Sciatic nerve (tissue), 2 donors: ENCODE measurements at places on chromosomes 2 and 18.

DNA sequence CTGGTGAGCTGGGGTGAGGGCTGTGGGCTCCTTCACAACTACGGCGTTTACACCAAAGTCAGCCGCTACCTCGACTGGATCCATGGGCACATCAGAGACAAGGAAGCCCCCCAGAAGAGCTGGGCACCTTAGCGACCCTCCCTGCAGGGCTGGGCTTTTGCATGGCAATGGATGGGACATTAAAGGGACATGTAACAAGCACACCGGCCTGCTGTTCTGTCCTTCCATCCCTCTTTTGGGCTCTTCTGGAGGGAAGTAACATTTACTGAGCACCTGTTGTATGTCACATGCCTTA, 10.5 kb downstream of the PROC start:
- no peak for DNase-seq

- DNase-seq = no peak
These were observed 70.8 kb downstream of the RTN4 start for GRCh38 chr2:54979321-54980044.

- DNase-seq = no peak
These were observed 178.4 kb upstream of the EPAS1 start for GRCh38 chr2:46118656-46119371.

DNA sequence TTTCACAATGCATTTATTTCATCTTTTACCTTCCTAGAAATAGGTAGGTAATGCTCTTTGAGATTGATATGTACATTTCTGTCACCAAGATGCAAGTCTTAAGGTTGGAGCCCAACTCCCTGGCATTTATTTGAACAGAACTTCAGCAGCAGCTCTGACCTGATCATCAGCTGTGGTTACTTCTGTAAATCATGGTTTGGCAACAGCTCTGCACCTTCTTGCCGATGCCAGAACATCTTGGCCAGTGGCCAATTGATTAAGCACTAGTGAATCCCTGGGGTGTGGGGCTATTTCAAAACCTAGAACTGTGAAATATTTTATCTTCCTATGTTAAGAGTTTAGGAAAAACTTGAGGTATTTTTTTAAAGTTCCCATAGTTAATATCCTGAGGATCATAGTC, 124.8 kb upstream of the NYAP2 start:
- DNase-seq = no peak

DNA sequence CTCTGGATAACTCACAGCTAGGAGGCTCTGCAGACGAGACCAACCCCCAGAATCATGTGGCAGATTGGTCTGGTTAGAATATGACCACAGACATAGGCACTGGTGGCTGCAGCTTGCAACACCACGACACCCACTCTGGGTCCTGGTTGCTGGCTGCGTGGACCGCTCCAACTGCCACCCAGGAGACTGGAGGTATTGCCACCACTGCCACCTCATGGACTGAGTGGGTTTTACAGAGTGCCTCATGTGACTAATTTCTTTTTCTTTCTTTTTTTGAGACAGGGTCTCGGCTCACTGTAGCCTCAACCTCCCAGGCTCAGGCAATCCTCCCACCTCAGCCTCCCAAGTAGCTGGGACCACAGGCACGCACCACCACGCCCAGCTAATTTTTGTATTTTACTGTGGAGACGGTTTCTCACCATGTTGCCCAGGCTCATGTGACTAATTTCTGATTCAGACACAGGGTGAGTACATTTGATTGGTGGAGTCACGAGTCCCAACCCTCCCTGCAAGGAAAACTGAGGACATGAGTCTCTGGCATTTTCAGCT, 29.9 kb upstream of the NT5DC4 start:
- peak; percentile 70 for DNase-seq

GRCh38 chr2:5520463-5520972, 171.7 kb upstream of the SOX11 start:
- no peak for DNase-seq

DNA sequence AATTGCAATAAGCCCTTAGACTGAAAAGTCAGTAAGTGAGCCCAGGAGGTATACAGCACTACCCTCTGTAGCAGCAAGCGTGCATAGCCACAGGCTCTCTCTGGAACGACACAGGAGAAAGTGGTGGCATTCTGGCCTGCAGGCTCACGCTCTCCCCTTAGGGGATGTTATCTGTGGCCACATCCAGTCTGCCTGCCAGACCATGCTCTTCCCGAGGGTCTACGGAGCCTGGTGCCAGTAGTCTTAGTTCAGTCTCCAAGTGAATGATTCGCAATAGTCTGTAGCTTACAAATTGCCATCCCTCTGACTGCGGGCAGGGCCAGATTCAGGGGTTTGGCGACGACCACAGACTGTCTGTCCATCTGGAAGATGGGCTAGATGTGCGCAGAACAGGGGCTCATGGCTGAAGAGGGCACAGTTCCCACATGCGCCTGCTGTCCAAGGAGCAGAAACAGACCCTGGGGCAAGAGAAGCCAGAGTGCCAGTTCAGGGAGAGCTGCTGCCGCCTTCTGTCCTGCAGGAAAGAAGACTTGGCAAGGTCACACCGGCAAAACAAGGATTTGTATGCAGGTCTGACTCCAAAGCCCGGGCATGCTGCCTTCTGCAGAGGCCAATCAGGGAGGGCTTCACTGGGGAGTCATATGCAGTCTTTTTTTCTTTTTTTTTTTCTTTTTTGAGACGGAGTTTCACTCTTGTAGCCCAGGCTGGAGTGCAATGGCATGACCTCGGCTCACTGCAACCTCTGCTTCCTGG, 3.5 kb upstream of the KLF11 start:
- DNase-seq = no peak

DNA sequence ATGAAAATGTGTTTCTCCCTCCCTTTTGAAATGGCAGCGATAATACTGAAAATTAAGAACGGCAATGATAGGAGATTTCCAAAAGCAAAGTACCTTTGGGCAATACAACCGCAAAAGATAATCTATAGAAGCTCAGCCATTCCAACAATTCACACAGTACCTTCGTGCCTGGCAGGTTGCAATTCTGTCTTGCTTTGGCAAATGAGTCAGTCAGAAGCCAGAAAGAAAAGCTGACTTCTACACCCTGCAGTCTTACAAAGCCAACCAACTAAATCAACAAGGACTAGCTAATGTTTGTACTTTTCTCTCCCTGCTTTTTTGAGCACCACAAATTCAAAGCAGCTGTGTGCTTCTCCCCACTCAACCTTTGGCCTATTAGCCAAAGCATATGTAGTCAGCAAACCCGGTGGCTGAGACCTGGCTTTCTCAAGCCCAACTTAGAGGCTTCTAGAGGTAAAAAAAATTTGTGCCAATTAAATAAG, 25.7 kb upstream of the ID2 start:
- peak; percentile 10 for DNase-seq

DNA sequence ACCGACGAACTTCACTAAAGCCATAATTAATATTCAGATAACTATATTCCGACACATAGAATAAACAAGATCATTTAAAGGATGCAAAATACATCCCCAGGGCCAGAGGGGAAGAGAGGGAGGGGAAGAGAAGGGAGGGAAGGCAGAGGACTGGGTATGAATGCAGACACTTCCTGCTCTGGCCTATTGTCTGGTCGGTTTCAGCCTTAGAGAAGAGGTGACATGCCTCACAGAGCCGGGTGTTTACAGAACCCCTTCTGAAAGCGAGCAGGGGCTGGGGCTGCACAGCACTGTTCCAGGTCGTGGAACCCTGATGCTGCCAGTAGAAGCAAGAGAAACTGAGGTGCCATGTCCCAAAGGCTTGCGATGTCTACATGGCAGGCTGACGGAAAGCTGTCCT, 31.0 kb downstream of the CELF4 start:
- no peak for DNase-seq

GRCh38 chr2:169590804-169591203, 6.7 kb downstream of the PPIG start:
- no peak for DNase-seq

GRCh38 chr2:238042090-238042489, 18.7 kb upstream of the SCLY start:
- DNase-seq = peak; percentile 40

DNA sequence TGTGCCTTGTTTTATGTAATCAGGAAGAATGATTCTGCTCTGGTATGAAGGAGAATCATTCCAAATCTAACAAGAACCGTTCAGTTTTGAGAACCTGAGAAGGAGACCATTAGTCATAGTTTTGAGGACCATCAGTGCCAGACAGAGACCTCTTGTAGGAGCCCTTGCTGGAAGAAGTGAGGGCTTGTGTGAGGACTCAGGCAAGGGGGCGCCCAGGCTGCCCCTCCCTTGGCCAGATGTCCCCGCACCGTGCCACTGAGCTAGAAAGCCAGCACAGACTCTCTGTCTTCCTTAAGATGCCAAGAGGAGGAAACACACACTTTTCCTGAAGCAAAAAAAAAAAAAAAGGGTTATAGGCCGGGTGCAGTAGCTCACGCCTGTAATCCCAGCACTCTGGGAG, 55.7 kb upstream of the SLC39A10 start:
- DNase-seq = no peak

DNA sequence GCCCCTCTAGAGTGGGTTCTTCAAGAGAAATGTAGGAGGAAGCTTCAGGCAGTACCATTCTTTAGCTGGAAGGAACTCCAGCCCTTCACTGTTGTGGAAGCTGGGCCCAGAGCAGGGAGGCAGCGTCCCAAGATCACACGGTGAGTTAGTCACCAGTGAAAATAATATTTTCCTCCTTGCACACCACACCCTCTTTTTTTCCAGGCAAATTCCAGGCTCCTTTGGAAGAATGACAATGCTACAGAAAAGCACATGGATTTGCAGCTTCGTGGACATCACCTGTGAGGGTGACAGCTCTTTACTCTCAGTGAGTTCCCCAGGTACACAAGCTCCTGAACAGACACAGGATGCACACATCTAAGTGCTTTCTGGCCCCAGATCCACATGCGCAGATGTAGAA, 157.1 kb downstream of the COL6A3 start:
- no peak for DNase-seq

DNA sequence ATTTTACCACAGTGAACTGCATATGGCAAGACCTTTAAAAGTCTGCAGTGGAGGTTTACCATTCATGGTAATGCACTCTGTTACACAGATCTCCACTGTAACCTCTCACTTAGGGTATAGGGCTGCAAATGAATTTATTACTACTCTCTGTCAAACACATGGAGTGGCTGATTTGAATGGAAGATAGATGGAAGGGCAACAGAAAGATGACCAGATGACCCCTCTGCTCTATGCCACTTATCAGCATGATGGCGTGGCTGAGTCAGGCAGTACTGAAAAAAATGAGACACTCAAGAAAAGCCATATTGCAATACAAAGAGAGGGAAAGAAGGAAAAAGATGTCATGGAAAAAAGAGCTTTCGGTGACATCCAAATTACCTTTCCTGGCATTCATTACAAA, 72.3 kb downstream of the ABCA12 start:
- DNase-seq = no peak

- DNase-seq = no peak
These were observed 26.9 kb downstream of the C18orf63 start for GRCh38 chr18:74342416-74343043.

DNA sequence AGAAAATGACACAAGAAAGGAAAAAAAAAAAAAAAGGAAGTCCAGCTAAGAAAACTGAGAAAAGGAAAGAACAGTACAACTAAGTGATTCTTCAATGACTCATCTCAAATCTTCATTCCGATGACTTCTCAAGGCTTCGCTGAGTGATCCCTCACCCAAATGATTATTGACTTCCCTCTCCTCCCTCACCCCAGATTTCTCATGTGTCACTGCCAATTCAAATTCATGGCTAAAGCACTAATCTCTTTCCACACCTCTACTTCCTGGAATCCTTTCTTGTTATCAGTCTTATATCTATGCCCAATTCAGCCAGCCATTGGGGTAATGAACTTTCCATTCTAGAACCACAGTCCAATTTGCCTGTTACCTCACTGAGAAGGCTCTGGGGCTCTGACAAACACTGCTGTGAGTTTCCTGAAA, 7.2 kb upstream of the ABCB11 start:
- DNase-seq = no peak

- DNase-seq = no peak
These were observed 26.9 kb upstream of the INSIG2 start for GRCh38 chr2:118061135-118061955.

DNA sequence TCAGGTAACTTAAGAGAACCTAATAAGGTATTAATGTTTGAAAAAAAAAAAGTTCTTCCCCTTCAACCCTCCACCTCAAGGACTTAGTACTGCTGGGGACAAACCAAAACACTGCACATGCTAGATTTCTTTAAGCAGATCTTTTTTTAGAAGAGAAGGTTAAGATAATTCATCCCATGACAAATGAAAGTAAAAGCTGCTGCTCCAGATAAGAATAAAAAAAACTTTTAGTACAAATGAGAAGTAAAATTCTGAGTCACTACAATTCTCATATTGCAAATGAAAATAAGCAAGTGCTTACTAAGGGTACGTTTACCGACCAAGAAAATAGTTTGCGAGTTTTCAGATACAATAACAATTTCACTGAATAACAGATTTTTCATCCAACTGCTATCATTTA, 8.9 kb downstream of the STAM2 start:
- DNase-seq = no peak

GRCh38 chr2:1841461-1841860, 97.1 kb upstream of the PXDN start:
- no peak for DNase-seq

DNA sequence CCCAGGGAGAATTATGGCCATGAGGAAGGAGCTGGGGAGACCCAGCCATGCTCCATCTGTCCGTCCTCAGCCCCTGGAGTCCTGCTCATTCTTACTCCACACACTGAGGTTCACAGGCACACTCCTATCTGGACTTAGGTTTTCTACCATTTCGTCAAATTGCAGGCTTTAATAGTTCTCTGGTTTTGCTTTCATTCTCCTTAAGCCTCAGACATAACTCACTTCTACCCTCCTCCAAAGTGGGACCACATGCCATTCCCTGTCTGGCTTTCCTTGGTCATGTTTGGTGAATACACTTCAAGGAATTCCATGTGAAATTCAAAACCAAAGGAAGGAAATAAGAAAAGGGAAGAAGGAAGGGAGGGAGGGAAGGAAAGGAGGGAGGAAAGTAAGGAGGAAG, 115.7 kb downstream of the CMPK2 start:
- DNase-seq = no peak

GRCh38 chr2:176138923-176139660, 9.6 kb downstream of the HOXD8 start:
- no peak for DNase-seq

- no peak for DNase-seq
These were observed 46.3 kb upstream of the VIT start for GRCh38 chr2:36650031-36650829.
